ENCODE measurements at places on chromosomes 6 and 20. TPM values are rescaled to one million over a fixed set of nuclear protein-coding genes. Genes with fewer than 3 reads are reported as not detected.

ZBTB46 gene
- 6.7 TPM for polyA plus RNA-seq

PDE10A gene
- polyA plus RNA-seq: 3.8 TPM

MUC22 gene
- polyA plus RNA-seq: 0.14 TPM

SYTL3 gene
- polyA plus RNA-seq: 5.0 TPM

ANKRD66 gene
- not detected for polyA plus RNA-seq

SMLR1 gene
- not detected for polyA plus RNA-seq

PTCHD4 gene
- polyA plus RNA-seq: 0.09 TPM

TUBB2B gene
- polyA plus RNA-seq: 4.7 TPM

CD93 gene
- 14.1 TPM for polyA plus RNA-seq

ECT2L gene
- 0.23 TPM for polyA plus RNA-seq

OGFR gene
- polyA plus RNA-seq: 26.6 TPM

ZNF322 gene
- polyA plus RNA-seq: 5.1 TPM

GNMT gene
- polyA plus RNA-seq: 3.0 TPM

SLA2 gene
- polyA plus RNA-seq: 0.20 TPM

GTSF1L gene
- not detected for polyA plus RNA-seq

CAGE1 gene
- polyA plus RNA-seq: not detected

MAS1 gene
- 0.02 TPM for polyA plus RNA-seq

BLOC1S5 gene
- 6.1 TPM for polyA plus RNA-seq

LCA5 gene
- 1.6 TPM for polyA plus RNA-seq

SLC18B1 gene
- polyA plus RNA-seq: 3.1 TPM

NKX2-4 gene
- polyA plus RNA-seq: not detected

AKAP7 gene
- polyA plus RNA-seq: 9.3 TPM

TRIM15 gene
- polyA plus RNA-seq: not detected

UQCC2 gene
- 376 TPM for polyA plus RNA-seq

BTN1A1 gene
- polyA plus RNA-seq: not detected

All from right cardiac atrium (tissue), 5 donors.